ENCODE measurements at places on chromosomes 2 and 18.

DNA sequence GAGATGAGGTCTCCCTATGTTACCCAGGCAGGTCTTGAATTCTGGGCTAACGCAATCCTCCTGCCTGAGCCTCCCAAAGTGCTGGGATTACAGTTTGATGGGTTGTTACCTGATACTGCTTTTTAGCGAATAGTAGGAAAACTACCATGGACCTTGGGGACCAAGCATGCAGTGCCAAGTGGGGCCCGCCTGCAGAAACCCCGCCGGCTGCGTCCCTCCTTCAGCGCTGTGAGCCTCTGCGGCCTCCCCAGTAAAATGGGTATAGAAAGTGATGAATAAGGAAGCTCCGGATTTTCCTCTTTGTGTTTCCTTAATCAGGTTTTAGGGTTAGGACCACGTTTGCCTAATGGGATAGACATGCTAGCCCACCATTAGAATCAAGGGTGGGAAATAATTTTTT lies 30.4 kb downstream of the RAMP1 start:
- DNase-seq: no peak

DNA sequence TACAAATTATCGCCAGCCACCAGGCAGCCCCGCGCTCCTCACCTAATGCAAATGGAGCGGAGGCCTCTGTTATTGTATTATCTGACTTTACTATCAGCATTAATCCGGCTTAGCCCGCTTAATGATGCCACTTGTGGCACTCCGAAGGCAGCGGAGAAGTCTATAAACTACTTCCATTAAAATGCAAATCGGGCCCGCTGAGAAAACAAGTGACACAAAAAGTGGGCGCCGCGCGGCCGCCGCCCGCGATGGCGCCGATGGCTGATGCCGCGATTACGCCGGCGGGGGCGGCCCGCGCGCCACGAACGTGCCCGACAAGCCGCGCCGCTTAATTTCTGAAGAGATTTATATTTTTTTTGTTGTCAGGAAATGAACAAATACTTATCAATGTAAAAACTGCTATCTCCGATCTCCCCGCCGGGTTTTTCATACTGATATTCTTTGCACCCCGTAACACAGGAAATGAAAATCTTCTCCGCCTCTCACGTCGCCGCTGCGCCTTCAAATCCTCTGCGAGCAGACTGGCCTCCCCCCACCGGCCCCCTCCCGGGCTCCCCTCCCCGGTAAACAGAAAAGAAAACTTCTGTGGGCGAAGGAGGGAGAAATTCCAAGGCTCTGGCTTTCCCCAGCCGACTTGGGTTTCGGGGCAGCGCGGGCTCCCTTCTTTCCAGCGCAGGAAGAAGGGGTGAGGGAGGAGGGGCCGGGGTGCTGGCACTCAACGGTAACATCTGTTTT lies 221.8 kb downstream of the INSIG2 start:
- DNase-seq: peak; percentile 36

GRCh38 chr2:72367530-72368225 lies 220.0 kb upstream of the CYP26B1 start:
- DNase-seq: peak; percentile 83

- DNase-seq: no peak
Measured at GRCh38 chr2:68766376-68766845, 31.8 kb downstream of the ARHGAP25 start.

GRCh38 chr2:232523682-232524597 lies 2.0 kb upstream of the CHRND start:
- peak; percentile 23 for DNase-seq

- no peak for DNase-seq
Measured at GRCh38 chr2:223051693-223052289, at the start of gene KCNE4. KCNE4 (plus strand) TSS chr2:223052190; CDS start chr2:223052831, 641 bp downstream.

DNA sequence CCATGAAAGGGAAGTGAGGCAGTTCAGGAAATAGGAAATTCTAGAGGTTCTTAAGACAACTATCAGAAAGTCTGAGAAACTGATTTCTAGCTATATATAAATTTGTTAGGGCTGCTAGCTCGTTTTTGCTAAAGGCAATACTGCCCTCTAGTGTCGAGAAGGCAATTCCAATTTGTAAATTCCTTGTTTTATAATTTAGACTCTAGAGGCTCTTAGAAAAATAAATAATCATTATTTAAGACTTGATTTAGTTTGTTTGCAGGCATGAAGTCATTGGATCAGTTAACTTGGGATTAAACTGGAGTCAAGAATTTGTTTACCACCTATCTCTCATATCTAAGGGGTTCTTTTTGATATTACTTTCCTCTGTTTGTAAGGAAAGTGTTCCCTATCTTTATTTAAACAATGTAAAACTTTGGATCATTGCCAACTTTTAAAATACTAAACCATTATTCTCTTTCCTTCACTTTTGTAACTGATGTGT lies 66.2 kb downstream of the ACVR2A start:
- DNase-seq: peak; percentile 17

- no peak for DNase-seq
Measured at GRCh38 chr2:233404222-233404621, 49.9 kb downstream of the DGKD start.

- DNase-seq: no peak
Measured at GRCh38 chr2:235051436-235052260, 99.8 kb downstream of the SH3BP4 start.

DNA sequence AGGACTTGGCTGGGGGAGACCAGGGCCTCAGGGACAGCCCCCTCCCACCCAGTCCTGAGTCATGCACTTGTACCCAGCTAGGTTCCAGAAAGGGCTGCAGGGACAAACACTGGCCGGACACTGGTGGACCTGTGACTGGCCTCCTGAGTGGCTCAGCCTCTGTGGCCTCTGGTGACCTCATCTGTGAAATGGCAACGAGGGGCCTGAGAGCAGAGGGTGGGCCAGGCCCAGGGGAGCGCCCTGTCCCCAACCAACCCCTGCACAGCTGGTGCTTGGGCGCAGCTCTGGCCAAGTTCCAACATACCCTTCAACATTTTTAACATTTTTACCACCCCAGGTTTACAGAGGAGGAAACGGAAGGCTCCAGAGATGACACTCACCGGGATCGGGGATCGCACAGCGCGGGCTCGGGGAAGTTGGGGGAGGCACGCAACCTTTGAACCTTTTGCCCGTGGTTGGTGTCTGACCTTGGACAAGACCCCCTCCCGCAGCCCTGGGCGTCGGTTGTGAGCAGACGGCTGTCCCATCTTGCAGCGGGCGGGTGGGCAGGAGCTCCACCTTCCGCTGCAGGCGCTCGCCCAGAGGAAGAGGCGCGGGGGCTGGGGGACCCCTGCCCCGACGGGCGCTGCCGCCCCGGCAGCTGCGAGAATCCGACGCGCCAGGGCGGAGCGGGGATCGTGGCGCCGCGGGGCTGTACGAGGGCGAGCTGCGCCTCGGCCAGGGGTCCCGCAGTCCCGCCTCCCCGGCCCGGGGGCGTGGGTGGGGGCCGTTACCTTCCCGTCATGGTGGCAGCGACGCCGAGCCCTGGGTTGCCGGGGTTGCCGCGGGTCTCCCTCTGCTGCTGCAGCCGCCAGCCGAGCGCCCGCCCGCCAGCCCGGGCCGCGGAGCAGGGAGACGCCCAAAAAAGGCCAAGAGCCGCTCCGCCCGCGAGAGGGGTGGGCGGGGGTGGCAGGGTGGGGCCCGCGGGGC lies 805 bp downstream of the LIMS2 start:
- peak; percentile 45 for DNase-seq

DNA sequence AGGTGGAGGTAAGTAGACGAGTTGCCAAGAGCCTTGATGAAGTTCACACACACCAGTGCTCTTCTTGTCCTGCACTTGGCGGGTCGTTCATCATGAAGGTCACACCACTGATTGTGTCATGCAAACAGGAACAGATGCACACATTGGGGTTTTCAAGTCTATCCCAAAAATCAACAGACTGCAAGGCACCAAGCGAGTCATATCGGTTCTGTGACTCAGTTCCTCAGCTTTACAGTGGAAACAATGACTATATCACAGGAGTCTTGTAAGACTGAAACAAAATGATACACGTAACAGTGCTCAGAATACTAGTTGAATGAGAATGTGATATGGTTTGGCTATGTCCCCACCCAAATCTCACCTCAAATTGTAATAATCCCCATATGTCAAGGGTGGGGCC lies 526.9 kb upstream of the ID2 start:
- no peak for DNase-seq

DNA sequence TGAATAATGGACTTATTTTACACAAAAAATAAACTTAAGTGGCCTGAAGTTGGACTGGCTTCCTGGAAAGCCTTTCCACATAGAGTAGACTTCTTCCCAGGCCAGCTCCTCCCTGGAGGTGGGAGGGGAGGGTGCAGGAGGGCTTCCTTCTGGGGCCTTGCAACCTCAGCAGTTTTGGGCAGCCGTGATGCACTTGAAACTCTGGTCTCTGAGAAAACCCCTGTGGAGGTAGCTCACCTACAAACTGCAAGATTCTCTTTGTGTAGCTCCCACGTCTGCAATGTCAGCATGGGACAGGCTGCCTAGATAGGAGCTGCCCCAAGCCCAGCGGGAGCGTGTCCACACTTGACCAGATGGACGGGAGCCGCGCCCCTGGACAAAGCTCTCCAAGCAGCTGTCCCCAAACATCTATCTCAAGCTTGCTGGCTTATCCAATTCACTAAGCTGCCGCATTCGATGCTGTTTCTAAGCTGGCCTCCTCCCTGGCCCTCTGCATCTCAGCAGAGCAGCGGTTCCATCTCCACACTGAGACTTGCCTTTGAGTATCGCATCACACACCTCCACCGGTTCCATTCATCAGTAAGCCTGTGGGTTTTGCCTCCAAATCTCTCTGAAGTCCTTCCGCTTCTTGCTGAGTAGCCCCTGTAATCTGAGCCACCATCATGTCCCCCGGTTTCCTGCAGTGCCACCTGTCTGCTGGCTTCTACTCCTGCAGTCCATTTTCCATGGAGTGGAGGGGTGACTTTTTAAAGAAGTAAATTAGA lies 1.6 kb upstream of the LPIN1 start:
- no peak for DNase-seq

- DNase-seq: peak; percentile 7
Measured at GRCh38 chr2:140344838-140345237, 1564.6 kb upstream of the NXPH2 start.

GRCh38 chr2:120919771-120920453 lies 184.2 kb downstream of the GLI2 start:
- DNase-seq: no peak

DNA sequence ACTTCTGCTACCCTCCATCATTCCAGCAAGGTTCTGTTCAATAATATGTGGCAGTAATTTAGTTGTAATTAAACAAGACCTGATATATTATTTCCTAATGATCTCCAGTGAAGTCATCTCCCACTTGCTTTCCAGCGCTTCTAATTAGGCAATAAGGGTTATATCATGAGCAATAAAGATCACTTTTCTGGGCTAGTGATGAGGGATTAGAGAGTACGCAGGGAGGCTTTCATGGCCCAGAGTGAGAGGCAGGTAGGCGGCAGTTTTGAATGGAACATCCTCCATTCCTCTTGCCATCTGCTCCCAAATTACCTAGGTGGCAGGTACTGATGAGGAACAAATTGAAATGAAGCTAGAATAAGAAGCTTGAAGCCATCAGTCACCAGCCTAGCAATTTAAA lies 358.1 kb upstream of the SYT4 start:
- no peak for DNase-seq

DNA sequence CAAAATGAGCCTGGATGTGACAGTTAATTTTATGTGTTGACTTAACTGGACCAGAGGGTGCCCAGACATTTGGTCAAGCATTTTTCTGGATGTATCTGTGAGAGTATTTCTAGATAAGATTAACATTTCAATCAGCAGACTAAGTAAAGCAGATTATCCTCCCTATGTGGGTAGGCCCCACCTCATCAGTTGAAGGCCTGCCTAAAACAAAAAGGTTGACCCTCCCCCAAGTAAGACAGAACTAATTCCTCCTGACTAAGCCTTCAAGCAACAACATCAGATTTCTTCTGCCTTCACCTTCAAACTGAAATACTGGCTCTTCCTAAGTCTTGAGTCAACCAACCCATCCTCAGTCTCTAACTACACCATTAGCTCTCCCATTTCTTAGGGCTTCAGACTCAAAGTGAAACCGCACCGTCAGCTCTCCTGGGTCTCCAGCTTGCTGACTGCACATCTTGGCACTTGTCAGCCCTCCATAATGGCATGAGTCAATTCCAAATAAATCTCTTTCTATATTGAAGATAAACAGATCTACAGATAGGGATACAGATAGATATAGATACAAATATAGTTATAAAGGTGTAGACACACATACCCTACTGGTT lies 47.9 kb downstream of the MEMO1 start:
- no peak for DNase-seq

- peak; percentile 79 for DNase-seq
Measured at GRCh38 chr2:74525717-74526648, at the start of gene DQX1. DQX1 (minus strand) TSS chr2:74526231; CDS start chr2:74525729, 502 bp downstream.

DNA sequence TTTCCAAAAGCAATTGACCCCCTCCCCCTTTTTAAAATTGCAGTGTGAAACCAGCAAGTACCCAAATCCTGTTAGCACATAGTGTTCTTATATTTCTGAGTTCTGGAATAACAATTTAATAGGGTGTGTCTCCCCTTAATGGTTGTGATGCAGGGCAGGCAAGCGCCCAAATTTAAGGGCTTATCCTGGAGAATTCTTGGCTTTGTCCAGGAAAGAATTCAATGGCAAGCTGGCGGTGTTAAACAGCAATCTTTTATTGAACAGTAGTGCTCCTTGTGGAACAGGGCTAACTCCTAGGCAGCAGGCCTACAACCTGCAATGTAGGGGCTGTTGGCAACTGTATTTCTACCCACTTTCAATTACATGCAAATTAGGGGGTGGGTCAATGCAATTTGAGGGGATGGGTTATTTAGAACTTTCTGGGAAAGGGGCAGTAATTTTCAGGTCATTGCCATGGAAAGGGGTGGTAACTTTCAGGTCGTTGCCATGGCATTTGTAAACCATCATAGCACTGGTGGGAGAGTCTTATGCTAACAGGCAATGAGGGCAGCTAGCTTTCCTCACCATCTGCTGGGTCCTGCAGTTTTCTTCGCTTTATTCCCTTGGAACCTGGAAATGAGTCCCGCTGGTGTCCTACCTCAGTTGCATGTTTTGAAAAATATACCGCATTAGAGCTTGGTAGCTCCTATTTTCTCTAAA lies 149.0 kb upstream of the KCTD1 start:
- no peak for DNase-seq

DNA sequence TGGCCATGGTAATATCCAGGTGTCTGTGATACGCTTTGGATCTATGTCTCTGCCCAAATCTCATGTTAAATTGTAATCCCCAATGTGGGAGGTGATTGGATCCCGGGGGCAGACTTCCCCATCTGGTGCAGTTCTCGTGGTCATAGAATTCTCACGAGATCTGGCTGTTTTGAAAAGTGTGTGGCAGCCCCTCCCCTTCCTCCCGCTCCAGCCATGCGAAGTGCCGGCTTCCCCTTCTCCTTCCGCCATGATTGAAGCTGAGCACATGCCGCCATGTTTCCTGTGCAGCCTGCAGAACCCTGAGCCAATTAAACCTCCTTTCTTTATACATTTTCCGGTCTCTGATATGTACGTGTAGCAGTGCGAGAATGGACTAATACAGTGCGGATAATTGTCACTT lies 42.5 kb downstream of the GPC1 start:
- DNase-seq: no peak

Data from RWPE1 (cell line).